ENCODE measurements at places on chromosomes 3 and 15. TPM values are rescaled to one million over a fixed set of nuclear protein-coding genes. Genes with fewer than 3 reads are reported as not detected.
A peak's percentile ranks its signal among the peaks of the same experiment; 100 is the strongest.

Gene BNC1
- not detected for polyA plus RNA-seq

Gene MYO1E
- polyA plus RNA-seq: 41.9 TPM

Gene SELENOS
- polyA plus RNA-seq: 99.0 TPM

Gene RNU5B-1
- polyA plus RNA-seq: not detected

DNA sequence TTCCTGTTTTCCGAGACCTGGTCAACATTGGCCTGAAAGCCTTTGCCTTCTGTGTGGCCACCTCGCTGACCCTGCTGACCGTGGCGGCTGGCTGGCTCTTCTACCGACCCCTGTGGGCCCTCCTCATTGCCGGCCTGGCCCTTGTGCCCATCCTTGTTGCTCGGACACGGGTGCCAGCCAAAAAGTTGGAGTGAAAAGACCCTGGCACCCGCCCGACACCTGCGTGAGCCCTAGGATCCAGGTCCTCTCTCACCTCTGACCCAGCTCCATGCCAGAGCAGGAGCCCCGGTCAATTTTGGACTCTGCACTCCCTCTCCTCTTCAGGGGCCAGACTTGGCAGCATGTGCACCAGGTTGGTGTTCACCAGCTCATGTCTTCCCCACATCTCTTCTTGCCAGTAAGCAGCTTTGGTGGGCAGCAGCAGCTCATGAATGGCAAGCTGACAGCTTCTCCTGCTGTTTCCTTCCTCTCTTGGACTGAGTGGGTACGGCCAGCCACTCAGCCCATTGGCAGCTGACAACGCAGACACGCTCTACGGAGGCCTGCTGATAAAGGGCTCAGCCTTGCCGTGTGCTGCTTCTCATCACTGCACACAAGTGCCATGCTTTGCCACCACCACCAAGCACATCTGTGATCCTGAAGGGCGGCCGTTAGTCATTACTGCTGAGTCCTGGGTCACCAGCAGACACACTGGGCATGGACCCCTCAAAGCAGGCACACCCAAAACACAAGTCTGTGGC lies 16.9 kb downstream of the TMEM43 start:
- DNase-seq: peak; percentile 31

GRCh38 chr15:89827829-89828228 lies 13.2 kb upstream of the ANPEP start:
- no peak for DNase-seq

DNA sequence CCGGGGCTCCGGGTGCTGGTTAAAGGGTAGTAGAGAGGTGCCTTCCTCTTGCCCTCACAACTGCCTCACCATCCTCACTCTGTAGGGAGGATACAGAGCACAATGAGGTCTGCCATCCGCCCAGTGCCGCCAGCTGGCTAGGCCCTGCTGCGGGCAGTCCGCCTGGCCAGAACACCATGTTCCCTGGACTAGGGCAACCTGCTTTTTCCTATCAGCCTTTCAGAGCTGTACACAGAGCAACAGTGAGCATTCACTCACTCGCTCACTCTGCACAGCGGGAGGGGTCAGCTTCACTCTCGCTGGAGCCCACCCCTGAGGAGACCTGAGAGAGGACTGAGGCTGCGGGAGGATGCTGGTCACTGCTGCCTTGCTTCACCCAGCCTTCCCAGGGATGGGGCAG lies 218.7 kb upstream of the CHRNA7 start:
- no peak for DNase-seq

DNA sequence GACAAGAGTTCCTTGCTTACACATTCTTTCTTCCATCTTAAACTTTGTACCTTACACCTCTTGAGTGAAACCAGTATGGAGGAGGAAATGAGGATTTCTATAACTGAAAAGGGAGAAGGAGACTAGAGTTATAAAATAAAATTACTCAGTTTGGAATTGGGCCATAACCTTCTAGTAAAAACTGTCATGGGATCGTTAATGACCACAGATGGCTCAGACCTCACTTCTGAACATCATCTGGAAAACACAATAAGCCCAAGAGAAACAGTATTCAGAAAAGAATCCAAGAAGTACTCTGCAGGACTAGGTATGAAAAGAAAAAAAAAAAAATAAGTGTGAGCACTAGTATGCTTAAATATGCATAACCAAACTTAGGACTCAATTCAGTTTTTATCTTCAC lies 12.1 kb downstream of the GAP43 start:
- no peak for DNase-seq

DNA sequence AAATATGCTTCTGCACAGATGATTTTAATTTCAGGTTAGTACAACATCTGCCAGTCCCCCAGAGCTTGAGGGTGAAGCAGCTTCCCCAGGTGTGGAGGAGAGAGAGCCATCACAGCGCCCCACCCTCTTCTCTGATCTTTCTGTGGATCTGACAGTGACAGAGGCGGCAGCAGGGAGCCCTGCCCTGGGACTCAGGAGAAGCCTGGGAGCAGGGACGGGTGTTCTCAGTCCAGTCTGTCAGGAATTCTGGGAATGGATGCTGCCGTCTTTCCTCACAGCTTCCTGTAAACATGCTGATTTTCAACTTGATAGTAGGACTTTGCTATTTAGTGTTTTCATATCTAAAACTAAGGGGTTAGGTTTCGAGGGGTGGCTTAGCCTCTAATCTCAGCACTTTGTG lies 11.4 kb upstream of the RAB8B start:
- no peak for DNase-seq

GRCh38 chr3:4745235-4745610 lies 234.0 kb upstream of the BHLHE40 start:
- no peak for DNase-seq

- no peak for DNase-seq
Measured at GRCh38 chr3:31185062-31185357, 290.5 kb upstream of the GADL1 start.

All from kidney (tissue), 22 donors.